H9 (cell line): ENCODE measurements at places on chromosomes 12 and 14.

DNA sequence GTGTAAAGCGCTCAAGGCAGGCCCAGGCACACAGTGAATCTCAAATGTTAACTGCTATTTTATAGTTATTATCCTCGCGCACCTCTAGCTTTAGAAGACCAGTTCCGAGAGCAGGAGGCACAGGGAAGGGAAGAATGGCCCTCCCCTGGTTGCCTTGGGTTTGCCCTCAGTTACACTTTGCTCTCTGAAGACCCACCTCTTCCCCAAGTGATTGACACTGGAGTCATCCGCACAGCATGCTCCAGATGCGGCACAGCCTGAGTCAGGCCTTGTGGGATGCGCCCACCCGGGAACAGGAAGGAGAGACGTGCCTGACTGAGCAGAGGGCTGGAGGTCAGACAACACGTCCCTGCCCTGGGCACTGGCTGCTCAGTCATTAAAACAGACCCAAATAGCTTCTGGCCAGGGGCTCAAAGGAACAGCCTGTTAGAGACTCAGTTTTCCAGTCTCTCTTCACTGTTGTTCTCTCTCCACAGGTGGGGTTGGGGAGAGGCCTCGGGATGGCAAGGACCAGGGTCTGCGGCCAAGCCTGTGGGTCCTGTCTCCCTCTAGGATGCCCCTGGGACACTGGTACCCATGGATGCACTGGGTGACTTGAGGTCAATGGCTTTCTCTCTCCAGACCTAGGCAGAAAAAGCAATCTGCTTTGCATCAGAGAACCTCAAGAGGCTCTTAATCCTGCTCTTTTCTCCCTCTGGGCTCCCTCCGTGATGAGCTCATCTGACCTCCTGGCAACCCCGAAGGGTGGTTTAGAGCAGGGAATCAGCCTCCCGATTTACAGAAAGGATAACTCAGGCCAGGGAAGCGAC, 13.6 kb upstream of the MLXIP start:
- DNase-seq, result peak; percentile 86

DNA sequence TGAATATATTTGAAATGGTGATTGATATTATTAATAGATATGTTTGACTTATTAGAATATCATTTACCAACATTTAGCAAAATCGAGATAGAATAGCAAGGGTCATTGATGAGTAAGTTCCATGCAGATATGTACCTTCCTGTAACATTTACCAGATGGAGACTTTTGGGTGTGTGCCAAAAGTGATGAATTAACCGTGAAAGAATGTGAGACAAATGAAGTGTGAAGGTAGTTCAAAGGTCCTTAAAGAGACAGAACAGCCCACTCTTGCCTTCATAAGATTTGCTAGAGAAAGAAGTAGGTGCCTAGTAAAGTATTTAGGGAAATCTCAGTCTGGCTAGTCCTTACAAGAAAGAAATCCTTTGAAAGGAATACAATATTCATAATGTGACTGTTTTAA, 45.5 kb downstream of the FGD4 start:
- DNase-seq, result no peak

DNA sequence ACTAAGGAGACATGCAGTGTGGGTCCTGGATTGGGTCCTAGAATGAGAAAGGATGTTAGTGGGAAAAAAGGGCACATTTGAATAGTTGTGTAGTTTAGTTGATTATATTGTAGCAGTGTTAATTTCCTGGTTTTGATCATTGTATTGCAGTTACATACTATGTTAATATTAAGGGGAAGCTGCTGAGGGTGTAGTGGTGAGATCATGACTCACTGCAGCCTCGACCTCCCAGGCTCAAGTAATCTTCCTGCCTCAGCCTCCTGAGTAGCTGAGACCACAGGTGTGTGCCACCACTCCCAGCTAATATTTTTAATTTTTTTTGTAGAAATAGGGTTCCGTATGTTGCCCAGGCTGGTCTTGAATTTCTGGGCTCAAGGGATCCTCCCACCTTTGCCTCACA, 21.7 kb downstream of the BORCS5 start:
- no peak for DNase-seq

DNA sequence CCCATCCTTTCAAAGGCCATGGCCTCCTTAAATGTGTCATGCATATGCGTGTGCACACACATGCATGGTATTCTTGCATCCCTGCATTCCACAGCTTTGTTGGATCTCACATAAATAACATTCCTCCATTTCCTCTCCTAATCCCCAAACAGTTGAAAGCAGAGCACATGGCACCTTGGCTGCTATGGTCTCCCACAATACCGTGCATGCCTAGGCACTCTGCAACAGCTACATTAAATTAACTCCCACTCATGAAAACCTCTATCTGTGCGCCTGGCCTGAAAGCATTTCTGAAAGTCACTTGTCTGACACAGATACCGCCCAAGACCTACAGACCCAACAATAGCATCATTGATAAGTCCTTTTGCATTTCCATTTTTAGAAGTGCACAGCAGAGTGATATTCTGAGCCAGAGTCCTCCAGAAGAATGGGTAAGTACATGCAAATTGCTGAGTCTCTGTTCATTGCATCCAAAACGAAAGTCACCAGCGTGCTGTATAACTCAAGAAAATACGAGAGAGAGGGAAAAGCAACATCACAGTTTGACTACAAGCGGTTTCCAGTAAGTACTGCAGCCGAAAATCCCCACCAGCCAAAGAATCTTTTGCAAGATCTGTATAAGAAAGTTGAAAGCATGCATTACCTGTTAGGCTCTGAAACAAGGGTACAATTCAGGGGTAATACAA, 436 bp downstream of the ASB2 start:
- DNase-seq, result no peak

GRCh38 chr12:105880824-105881388, 257.8 kb downstream of the NUAK1 start:
- no peak for DNase-seq
